Activated CD8-positive, alpha-beta memory T cell treated with anti-CD3 and anti-CD28 coated beads for 36 hours (primary cell): ENCODE measurements at places on chromosomes 3 and 15. TPM values are rescaled to one million over a fixed set of nuclear protein-coding genes. Genes with fewer than 3 reads are reported as not detected.

SERPINI2 gene
- total RNA-seq = not detected

KCNAB1 gene
- not detected for total RNA-seq

TMA7 gene
- total RNA-seq = 402 TPM

MELTF gene
- 3.1 TPM for total RNA-seq

SLC9A9 gene
- total RNA-seq = 1.0 TPM

KLHL6 gene
- total RNA-seq = 32.9 TPM

PLA2G4B gene
- total RNA-seq = 4.5 TPM

GCSAM gene
- total RNA-seq = 4.3 TPM

PTX3 gene
- not detected for total RNA-seq

CPN2 gene
- not detected for total RNA-seq

MUC4 gene
- total RNA-seq = 0.13 TPM

CASR gene
- not detected for total RNA-seq

NECTIN3 gene
- 10.0 TPM for total RNA-seq

PRRT3 gene
- total RNA-seq = 8.3 TPM

SPTBN5 gene
- 0.21 TPM for total RNA-seq

SYNPR gene
- total RNA-seq = not detected

CNTN3 gene
- not detected for total RNA-seq

IMPG2 gene
- total RNA-seq = 0.06 TPM

SCN11A gene
- total RNA-seq = 0.04 TPM

UBE2E2 gene
- total RNA-seq = 2.9 TPM

TNFAIP8L3 gene
- 1.2 TPM for total RNA-seq

PDCD10 gene
- 85.5 TPM for total RNA-seq

UACA gene
- total RNA-seq = 2.1 TPM

SLC51B gene
- total RNA-seq = not detected

CSK gene
- total RNA-seq = 289 TPM

SPINK8 gene
- not detected for total RNA-seq

GUCA1C gene
- not detected for total RNA-seq

DNAH12 gene
- not detected for total RNA-seq

NANOGP8 gene
- total RNA-seq = not detected

MYRIP gene
- total RNA-seq = not detected

ALS2CL gene
- total RNA-seq = 0.69 TPM

A4GNT gene
- not detected for total RNA-seq

SERINC4 gene
- total RNA-seq = 0.10 TPM

ZPLD1 gene
- total RNA-seq = not detected
